ENCODE measurements at places on chromosomes 13 and 19. TPM values are rescaled to one million over a fixed set of nuclear protein-coding genes. Genes with fewer than 3 reads are reported as not detected.

ZNF665 gene
- total RNA-seq, result 9.4 TPM

URAD gene
- total RNA-seq, result not detected

NKPD1 gene
- total RNA-seq, result 0.02 TPM

DNAJC3 gene
- total RNA-seq, result 14.1 TPM

CPT1C gene
- total RNA-seq, result 51.7 TPM

- no peak for DNase-seq
These were observed 16.7 kb downstream of the VWA8 start for GRCh38 chr13:41944229-41944628.

- DNase-seq, result no peak
These were observed 424.1 kb upstream of the DACH1 start for GRCh38 chr13:72290962-72291681.

DNA sequence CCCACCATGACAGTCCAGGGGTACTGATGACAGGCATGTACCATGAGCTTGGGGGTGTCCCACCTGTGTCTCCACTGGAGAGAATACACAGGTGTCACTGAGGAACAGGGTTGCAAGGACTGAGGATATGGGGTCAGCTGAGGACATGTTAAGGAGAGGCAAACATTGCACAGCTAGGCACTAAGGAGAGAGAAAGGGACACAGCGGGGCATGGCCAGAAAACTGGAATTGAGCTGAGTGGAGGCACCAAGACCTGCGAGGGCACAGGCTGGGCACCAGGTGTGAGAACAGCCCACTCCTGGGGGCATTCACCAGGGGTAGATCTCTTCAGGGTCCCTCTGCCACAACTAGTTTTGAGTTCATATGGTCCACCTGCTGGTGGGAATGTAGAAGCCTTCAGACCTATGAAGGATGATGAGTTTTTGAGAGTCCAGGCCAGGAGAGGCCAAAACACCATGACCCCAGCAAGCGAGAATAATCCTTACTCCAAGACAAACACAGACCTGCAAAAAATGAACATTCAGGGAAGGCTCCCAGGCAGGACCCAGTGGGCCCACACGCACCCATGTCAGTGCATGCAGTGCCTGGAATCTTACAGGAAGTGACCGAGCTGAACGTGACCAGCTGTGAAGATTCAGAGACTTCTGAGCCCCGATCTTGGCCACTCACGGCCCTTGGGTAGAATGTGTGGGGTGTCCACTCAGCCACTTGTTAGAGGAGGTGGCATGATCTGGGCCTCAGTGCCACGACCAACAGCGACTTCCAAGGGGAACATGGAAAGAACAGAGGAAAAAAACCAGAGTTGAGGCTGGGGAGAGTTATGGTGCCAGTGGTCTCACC lies 1.4 kb upstream of the ZNF584 start:
- peak; percentile 45 for DNase-seq

GRCh38 chr13:38483623-38484022 lies 134.0 kb downstream of the UFM1 start:
- no peak for DNase-seq

- DNase-seq, result no peak
These were observed 62.8 kb upstream of the CEACAM8 start for GRCh38 chr19:42657556-42657955.

DNA sequence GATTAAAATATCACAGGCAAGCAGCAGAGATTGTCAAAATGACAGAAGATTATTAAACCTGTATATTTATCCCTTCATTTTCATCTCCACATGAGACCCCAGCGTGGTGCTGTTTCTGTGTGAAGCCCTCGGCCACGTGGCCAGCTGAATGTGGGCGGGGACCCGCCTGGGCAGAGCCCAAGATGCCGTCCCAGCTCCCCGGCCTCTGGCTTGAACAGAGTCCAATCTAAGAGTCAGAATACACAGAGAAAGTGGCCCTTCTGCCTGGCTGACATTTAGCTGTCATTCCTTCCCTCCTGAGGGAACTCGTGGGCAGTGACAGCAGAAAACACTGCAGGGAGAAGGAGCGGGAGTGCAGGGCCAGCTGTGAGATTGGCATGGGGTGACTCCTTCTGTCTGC lies 34.9 kb upstream of the UQCRFS1 start:
- DNase-seq, result no peak

DNA sequence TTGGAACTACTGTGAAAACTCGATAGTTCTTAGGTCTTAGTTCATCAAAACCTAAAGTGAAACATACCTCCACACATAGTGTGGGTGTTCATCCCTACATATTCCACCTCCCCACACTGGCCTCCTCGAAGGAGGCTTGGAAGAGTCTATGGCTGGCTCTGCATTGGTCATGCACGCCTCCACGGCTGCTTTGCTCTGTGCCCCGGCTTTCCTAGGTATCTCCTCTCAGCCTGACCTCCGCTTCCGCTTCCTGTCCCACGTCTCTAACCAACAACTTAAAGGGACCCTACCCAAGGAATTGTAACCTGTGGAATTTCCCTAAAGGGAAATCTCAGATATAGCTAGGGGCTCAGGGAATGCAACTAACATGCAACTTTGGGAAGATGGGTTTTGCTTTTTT lies 79.7 kb upstream of the MBNL2 start:
- no peak for DNase-seq

- DNase-seq, result peak; percentile 95
These were observed 5.0 kb downstream of the CLEC11A start for GRCh38 chr19:50728084-50728737.

DNA sequence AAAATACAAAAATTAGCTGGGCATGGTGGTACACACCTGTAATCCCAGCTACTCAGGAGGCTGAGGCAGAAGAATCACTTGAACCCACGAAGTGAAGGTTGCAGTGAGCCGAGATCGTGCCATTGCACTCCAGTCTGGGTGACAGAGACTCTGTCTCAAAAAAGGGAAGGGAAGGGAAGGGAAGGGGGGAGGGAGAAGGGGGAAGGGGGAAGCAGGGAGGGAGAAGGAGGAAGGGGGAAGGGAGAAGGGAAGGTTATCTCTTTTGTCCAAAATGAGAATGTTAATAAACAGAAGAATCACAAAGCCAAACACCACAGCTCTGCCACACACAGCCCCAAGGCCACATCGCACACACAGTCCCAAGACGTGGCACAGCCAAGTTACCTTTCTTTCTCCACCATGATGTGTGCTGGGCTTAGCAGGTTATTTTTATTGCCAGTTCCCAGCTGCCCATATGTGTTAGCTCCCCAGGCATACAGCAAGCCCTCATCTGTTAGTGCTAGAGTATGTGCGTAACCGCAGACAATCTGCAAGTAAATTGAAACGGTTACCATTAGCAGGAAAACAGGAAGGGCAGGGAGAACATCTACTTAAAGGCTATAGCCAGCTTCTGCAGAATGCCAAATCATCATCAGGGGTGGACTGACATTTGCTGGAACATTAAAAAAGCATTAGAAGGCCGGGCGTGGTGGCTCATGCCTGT lies 34.3 kb downstream of the RCBTB1 start:
- no peak for DNase-seq

- DNase-seq, result peak; percentile 10
These were observed 1518.2 kb upstream of the PCDH20 start for GRCh38 chr13:62933809-62934208.

DNA sequence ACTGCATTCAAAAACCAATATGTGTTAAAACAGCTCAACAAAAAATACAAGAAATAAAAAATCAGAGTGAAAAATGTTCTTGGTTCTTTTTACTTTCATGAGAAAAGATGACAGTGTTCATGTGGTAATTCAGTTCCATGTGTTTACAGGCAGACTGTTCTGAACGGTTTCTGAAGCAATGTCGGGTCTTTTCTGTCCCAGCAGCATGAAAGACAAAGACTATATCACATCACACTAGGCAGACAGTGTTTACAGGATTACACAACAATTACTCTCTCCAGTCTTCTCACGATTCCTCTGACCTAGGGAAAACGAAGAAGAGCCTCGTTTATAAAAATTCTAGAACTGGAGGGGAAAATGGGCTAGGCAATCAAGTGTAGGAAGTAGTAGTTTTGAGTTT lies 83.4 kb downstream of the UBL3 start:
- DNase-seq, result no peak

DNA sequence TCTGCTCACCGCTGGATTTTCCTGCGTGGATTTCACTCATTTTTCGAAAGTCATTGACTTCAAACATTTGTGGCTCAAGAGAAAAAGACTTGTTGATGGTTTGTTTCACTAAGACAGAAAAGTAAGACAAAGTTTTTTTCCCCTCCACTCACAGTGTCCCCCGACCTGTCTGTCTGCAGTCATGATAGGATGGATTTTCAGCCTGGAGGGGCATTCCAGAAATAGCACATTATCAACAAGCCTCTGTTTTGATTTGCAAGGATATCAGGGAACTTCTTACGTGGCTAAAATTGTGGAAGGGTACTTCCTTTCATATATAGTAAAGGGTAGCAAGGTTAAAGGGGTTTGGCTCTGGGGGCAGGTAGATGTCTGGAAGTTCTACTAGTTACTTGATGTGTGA lies 11.8 kb downstream of the SOX21 start:
- DNase-seq, result no peak

GRCh38 chr13:74978591-74978990 lies 503.4 kb downstream of the TBC1D4 start:
- no peak for DNase-seq

DNA sequence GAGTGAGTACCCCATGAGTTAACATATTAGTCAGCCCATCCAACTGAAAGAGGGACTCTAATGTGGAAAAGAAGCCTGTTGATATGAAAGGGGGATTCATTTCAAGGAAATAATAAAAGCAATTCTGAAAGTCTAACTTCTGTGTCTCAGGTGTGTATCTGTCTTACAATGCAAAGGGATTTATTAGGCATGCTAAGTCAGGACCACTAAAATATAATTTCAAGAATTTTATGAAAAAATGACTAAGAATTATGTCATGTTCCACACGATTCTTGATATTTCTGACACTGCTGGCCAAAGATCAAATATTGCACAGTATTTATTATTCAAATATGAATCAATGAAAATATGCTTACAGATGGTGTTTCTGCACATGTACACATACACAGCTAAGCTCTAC lies 130.8 kb downstream of the KLF12 start:
- DNase-seq, result no peak

DNA sequence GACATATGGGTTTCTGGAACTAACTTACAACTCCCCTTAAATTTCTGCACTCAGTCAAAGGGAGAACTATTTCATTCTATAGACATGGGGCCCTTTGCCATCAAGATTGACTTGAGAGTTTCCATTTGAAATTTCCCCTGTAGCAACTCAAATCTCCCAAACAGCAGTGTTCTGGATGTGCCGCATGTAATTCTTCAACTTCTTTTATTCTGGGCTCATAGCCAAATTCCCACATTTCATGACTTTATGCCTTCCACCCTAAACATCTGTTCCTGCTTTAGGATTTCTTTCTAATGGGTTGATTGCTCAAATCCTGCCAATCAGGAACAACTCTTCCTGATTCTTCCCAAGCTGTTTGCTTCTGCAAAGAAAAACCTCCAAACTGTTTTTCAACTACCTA lies 336.0 kb downstream of the TBC1D4 start:
- no peak for DNase-seq

DNA sequence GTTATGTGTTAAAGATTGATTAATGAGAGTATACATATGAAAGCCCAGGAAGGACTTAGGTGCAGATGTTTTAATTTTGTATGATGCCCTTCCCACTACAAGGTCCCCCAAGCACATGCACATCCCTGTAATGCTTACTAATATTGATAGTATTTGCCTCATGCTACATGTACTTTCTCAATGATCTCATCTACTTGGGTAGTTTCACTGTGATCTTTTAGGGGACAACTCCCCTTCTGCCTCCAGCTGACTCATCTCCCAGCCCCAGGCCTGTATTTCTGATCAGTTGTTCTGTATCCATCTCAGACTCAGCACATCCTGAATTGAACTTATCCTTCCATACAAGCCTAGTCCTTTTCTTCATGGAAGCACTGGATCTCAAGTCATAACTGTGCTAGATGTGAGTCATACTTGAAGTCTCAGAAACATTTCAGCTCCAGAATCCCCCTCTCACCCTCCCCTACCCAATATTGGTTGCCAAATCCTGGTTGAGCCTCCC lies 49.4 kb upstream of the INTS6 start:
- DNase-seq, result no peak

DNA sequence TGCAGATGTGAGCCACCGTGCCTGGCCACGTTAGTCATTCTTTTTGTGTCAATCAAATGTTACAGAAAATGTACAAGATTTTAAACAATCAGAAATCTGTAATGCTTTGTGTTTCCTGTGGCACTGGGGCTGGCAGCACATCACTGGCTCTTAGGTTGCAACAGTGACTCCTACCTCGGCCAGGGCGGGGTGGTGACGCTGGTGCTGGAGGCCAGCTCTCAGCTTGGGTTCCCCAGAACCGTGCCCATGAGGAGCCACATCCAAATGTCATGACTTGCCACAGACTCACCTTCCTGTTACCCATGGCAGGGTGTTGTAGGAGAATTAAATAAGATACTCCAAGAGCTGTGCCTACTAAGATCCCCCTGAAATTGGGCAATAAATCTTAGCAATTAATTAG lies 161.7 kb downstream of the TEX29 start:
- no peak for DNase-seq

- DNase-seq, result no peak
These were observed 19.1 kb downstream of the SMARCA4 start for GRCh38 chr19:10979951-10980381.

DNA sequence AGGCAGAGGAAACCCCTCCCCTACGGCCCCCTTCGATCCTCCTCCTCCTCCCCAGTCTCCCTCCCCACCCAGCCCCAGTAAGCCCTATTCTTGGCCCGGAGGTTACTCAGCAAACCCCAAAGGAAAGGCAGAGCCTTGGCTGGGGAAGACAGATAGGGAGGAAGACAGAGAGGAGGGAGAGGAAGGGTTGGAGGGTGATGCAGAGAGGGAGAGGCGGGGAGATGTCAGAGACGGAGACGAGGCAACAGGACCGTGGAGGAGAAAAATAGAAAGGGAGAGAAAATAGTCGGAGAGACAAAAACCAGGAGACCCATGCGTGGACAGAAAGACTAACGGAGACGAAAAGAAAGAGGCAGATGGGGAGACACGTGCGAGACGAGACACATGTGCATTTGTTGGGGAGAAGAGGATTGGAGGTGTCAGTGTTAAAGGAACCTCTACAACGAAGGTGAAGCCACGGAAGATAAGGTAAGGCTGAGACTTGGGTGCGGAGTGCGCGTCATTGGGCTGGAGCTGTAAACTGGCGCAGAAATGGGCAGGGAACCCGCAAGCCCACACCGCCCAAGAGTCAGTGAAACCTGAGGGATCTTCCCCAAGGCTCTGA lies 2.9 kb downstream of the TGFB1 start:
- no peak for DNase-seq

- DNase-seq, result no peak
These were observed 409.3 kb downstream of the DIAPH3 start for GRCh38 chr13:59754411-59754810.

GRCh38 chr13:112256716-112257494 lies 119.2 kb upstream of the SPACA7 start:
- DNase-seq, result no peak
